ENCODE measurements at places on chromosomes 5 and 9. TPM values are rescaled to one million over a fixed set of nuclear protein-coding genes. Genes with fewer than 3 reads are reported as not detected.

The OSMR gene
- 1.5 TPM for total RNA-seq

The POLR3G gene
- total RNA-seq, result 75.4 TPM

The HRCT1 gene
- not detected for total RNA-seq

The ACTBL2 gene
- not detected for total RNA-seq

The TMEM203 gene
- 34.1 TPM for total RNA-seq

The EIF4E1B gene
- 1.3 TPM for total RNA-seq

The PAPPA gene
- 0.17 TPM for total RNA-seq

The UBAC1 gene
- 47.5 TPM for total RNA-seq

The ALDOB gene
- not detected for total RNA-seq

The NUTM2G gene
- total RNA-seq, result 0.57 TPM

The PCDHGB1 gene
- 5.2 TPM for total RNA-seq

The TOR1B gene
- 18.7 TPM for total RNA-seq

The SPATA9 gene
- total RNA-seq, result not detected

The CDX1 gene
- 0.22 TPM for total RNA-seq

All from H9 (cell line).